Stimulated activated CD8-positive, alpha-beta memory T cell treated with anti-CD3 and anti-CD28 coated beads, Interleukin-7, amount 100 ng/mL, for 4 hours (primary cell): ENCODE measurements at places on chromosomes 16 and 17.

GRCh38 chr16:71499775-71500364 lies 10.7 kb upstream of the ZNF19 start:
- peak; percentile 7 for DNase-seq

DNA sequence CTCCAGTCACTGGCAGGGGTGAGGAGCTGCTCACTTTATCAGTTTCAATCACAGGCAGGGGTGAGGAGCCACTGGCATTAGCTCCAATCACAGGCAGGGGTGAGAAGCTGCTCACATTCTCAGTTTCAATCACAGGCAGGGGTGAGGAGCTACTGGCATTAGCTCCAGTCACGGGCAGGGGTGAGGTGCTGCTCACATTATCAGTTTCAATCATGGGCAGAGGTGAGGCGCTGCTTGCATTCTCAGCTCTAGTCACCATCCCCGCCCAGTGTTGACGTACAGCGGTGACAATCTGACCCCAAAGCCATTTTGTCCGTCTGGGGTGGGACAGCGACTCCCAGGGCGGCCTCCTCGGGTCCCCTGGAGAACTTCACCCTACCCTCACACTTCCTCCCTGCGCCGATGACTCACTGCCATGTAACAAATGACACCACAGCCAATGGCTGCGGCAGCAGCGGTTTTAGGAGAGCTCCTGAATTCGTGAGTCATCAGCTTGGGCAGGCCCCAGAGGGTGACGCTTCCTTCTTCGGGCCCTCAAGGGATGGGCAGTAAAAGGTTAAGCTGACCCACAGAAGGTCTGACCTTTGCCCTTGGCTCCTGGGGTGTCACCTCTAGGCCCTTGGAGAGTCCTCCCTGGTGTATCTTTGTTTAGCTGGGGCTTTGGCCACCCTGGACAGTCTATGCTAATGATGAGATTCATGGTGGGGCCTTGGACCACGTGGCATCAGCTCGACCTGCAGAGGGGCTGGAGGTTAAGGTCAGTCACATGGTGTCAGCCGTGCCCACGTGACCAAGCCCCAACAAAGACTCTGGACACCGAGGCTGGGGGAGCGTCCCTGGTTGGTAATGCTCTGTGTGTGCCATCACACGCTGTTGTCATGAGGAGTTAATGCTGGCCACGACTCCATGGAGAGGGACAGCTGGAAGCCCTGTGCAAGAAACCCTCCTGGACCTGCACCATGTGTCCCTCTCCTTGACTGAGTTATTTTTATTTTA lies 171.7 kb downstream of the C16orf95 start:
- DNase-seq: no peak

- no peak for DNase-seq
Observed at GRCh38 chr17:19364699-19365498, 2.4 kb upstream of the B9D1 start.

DNA sequence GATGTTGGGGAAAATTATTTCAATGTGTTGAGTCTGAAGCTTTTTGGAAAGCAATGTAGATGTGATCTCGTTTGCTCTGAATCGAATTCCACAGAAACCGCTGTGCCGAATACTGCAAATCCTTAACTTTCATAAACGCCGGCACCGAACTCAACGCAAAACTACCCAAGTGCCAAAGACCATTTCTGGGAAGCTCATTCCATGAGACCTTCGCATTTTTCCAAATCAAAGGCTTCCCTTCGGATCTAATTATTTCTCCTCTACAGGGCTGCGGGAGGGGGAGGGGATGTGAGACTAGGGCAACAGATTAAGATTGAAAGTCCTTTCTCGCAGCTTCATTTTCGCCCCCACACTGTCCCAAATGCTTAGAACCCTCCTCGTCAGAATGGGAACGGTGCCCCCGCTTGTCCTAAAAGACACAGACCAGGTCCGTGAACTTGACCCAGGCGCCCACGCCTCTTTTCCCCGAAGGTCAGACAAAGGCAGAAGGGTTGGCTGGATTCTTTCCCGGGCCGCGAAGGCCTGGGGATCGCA lies 4.0 kb downstream of the PRAC1 start:
- no peak for DNase-seq

DNA sequence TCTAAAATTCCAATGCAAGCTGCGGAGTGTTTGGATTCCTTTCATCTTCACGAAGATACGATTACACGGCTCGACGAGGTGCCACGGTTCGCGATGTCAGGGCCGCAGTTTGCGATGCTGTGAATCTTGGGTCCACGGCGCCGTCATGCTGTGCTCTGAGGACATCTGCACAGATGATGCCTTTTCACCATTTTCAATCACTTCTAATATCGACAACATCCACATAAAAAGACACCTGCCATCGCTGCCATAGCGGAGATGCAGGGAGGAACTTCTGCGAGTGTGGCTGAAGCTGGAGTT lies 6.8 kb upstream of the APRT start:
- no peak for DNase-seq

GRCh38 chr16:69721441-69721957 lies 4.9 kb downstream of the NQO1 start:
- DNase-seq: no peak

- DNase-seq: no peak
Observed at GRCh38 chr16:14335297-14335696, 264.2 kb downstream of the MRTFB start.

GRCh38 chr17:47810200-47810821 lies 11.3 kb downstream of the OSBPL7 start:
- no peak for DNase-seq

DNA sequence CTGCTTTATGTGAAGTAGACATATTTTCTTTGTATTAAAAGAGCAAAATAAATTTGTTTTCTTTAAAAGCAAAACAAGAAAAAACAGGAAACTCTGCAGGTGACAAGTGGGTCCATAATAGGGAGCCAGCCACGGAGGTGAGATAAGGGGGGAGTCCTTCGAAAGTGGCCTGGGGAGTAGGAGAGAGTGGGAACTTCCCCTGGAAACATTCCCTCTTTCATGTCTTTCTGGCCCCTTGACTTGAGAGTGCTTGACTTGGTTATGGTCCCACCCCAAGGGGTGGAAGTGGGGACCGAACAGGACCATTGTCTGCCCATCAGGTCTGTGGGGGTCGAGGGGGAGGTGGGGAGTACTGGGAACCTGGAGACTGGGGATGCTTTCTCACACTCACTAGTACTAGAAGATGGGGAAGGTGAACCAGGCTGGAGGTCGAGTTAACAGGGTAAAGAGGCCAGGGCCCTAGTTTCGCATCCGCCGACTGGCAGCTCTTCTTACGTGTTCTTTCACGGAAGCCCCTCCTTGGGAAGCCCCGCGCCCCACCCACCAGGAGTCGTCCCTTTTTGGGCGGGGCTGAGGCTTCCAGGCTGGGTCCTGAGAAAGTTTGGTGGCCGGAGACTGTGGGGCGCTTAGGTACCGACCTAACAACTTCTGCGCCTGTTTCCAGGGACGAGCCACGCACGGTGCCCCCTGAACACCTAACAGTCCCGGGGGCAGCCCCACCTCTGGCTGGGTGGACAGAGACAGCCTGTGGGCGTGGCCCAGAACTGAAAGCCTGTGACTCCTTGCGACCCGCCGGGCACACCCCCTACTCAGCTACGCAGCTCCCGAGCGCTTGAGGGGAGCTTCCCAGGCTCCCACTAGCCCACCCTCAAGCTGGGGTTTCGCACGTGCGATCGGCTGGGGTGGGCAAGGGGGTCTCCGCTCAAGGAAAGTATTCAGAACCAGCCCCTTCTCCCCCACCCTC lies 790 bp downstream of the TRADD start:
- DNase-seq: peak; percentile 74

- DNase-seq: no peak
Observed at GRCh38 chr16:901149-901548, 69.6 kb downstream of the LMF1 start.

DNA sequence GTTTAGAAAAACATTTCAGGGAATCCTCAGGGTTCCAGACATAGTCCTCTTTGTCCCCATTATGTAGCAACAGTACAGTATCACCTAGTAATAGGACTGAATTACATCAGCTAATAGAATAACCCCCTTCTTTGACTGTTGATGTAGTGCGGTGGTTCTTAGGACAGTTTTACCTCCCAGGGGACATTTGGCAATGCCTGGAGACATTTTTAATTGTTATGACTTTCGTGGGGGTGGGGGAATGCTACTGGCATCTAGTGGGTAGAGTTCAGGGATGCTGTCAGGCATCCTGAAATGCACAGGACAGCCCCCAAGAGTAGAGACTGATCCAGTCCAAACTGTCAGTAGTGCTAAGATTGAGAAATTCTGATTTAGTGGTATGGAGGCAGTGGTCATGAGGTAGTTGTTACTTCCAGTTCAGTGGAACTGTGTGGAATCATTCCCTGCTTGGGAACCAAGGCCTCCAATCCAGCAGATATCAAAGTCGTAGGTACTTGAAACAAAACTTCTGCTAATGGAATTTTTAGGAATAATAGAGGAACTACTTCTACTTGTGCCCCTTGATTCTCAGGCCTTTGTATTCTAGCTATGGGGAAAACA lies 20.3 kb downstream of the NF1 start:
- DNase-seq: no peak

DNA sequence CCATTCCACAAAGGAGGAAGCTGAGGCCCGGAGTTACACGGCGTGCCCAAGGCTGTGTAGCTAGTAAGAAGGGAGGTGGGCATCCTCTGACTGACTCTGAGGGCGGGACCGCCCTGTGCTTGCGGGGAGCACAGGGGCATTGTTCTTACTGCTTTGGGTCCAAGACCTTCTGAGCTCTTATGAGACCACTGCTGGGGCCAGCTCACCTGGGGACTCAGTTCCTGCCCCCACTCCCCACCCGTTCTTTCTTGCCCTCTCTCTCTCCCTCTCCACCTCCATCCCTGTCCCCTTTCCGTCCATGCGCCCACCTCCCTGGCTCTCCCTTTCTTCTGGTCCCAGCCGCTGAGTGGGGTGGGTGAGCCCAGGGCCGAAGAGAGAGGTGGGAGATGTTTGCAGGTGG lies 19.6 kb downstream of the CCR7 start:
- DNase-seq: no peak

GRCh38 chr17:6102615-6103014 lies 32.4 kb downstream of the WSCD1 start:
- no peak for DNase-seq

DNA sequence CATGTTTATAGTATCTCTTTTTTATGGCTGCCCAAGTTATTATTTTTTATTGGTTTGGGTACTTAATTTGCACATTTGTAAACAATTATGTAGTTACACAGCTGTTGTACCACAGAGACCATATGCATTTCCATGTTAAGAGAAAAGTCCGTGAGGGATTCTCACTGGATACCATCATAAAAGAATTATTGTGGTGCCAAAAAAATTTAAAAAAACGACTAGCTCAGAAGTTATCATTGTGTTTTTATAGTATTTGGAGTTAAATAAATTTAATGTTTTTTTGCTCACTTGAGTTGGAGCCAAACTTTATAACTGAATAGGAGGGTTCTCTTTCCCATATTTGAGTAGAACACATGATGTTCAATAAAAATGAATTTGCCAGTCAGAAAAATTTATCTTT lies 618.7 kb downstream of the WWOX start:
- no peak for DNase-seq

DNA sequence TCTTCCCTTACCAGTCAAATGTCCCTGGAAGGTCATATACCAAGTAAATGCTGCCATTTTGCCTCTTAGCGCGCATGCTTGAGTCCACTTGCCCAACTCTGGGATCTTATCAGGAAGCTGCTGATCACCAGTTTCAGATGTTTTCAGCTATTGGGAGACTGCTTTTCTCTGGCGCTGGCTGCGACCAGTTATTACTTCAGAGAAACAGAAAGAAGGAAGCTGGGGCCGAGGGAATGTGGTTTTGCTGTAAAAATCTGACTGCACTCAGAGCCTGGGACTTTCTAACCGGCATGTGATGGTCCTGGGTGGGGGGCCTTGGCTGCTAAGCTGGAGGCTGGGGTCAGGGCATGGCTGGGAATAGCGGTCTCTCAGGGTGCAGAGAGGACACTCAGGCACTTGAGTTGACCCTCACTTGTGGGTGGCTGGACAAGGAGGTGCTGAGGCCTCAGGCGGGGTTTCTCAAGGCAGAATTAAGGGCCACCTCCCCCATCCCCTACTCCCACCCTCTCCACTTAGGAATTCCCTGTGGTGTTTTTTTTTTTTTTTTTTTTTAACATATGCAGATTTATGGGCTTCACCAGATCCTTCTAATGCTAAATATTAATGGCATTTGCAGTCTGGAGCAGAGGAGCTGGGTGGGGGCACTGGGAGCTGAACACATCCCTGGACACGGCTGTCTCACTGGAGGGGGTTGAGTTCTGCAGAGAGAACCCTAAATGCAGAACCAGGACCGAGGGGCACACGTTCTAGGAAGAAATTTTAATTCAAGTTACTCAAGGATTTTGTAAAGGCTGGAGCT lies 145.8 kb downstream of the CYLD start:
- DNase-seq: no peak

DNA sequence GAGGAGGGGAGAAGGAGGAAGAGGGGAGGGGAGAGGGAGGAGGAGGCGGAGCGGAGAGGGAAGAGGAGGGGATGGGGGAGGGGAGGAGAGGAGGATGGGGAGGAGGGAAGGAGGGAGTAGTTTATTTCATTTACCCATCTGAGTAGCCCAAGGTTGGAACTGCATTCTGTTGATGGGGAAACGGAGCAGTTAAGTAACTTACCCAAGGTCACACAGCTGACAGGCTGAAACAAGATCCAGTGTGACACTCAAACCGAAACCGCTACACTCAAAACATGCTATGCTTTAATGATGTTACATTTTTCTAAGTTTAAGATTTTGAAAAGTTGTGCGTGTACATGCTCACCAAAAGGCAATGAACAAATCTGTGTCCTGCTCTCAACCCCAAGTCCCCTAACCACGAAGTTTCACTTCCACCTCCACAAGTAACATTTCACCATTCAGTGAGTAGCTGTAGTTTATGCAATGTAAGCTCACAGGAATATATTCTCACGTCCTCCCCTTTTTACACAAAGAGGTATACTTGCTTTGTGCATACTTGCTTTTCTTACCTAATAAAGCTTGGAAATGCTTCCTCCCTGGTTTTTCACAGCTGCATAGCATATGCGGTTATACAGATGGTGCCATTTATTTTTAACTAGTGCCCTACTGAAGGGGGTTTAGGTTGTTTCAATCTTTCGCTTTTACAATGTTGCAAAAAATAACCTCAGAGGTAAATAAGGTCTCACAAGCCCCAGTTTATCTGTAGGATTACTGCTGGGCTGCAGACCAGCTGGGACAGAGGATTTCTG lies 275.3 kb downstream of the PARN start:
- DNase-seq: no peak
